ENCODE measurements at places on chromosomes 2 and 18.

- no peaks in the 10 kb centered on the region for H3K36me3 ChIP-seq
- no peak for DNase-seq
- H3K4me3 ChIP-seq, result no peak overlapping the region
- H3K27ac ChIP-seq, result no peak overlapping the region
These were observed 391.7 kb downstream of the TNS1 start for GRCh38 chr2:217611056-217611455.

DNA sequence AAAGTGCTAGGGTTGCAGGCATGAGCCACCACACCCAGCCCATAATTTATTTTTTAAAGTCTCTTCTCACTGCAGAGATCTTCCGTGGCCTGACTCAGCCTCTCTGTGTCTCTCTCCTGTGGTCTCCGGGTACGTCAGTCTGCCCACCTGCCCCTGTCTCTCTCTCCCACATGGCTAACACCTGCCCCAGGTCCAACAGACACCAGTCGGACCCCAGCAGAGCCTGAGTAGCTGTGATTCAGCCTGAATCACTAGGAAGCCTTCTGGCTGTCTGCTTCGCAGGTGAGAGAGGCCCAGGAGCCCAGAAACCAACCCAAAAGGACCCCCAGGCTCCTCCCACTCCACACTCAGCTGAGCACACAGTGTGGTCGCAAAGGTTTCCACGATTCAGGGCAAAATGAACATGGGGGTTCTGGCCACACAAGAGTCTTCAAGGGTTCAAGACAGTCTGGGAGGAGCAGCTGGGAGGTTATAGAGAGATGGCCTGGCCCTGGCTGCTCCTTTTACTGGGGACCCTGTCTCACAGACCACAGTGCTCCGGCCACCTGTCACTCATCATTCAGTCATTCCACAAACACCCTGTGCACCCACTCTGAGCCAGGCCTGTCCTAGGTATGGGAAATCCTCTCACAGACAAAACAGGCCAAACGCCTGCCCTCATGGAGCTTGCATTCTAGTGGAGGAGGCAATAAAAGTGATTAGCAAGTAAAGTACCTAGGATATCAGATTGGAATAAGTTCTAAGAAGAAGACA lies 8.6 kb downstream of the RUFY4 start:
- H3K4me3 ChIP-seq, result no peak overlapping the region
- no peak for DNase-seq
- H3K27ac ChIP-seq, result no peak overlapping the region
- no peaks in the 10 kb centered on the region for H3K4me1 ChIP-seq

DNA sequence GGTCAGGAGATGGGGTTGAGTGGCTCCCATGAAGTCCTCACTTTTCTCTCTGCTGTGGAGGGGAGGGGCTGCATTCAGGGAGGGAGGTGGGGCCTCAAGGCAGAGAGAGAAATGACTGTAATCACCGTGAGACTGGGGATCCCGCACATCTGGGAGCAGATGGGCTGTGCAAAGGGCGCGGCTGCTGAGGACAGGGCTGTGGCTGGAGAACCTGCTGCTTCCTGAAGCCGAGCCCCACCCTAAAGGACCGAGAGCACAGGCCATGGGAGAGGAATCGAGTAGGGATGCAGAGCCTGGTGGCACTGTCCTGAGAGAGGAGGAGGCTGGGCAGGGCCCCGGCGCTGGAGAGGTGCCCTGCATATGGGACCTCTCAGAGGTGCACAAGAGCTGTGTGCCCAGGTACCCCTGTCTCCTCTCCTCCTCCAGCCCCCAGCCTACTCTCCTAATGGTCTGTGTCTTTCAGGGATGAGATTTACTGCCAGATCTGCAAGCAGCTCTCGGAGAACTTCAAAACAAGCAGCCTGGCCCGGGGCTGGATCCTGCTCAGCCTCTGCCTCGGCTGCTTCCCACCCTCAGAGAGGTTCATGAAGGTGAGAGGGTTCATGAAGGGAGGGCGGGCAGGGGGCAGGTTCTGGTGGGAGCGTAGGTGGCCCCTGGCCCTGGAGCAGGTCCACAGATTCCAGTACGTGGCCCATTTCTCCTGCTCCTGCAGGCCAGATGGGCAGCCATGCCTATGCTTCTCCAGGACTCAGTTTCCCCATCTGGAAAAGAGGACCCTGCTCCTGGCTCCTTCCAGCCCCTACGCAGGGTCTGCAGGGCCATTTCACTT lies 25.9 kb upstream of the GPR17 start:
- DNase-seq, result no peak
- peaks cover 19% of the 10 kb centered on the region for H3K27me3 ChIP-seq
- H3K4me3 ChIP-seq, result no peak overlapping the region
- peaks cover 7% of the 10 kb centered on the region for H3K4me1 ChIP-seq
- H3K27ac ChIP-seq, result no peak overlapping the region
- no peaks in the 10 kb centered on the region for H3K36me3 ChIP-seq

- H3K4me3 ChIP-seq, result no peak overlapping the region
- H3K36me3 ChIP-seq, result no peaks in the 10 kb centered on the region
- DNase-seq, result no peak
- H3K4me1 ChIP-seq, result no peaks in the 10 kb centered on the region
- H3K27me3 ChIP-seq, result peaks cover 7% of the 10 kb centered on the region
These were observed 65.6 kb downstream of the TMEM17 start for GRCh38 chr2:62440281-62440946.

- no peak overlapping the region for H3K4me3 ChIP-seq
- DNase-seq, result no peak
- peaks cover 13% of the 10 kb centered on the region for H3K36me3 ChIP-seq
- H3K27me3 ChIP-seq, result no peaks in the 10 kb centered on the region
- no peak overlapping the region for H3K27ac ChIP-seq
These were observed 103.4 kb downstream of the ALPK2 start for GRCh38 chr18:58525517-58525916.

- no peak overlapping the region for H3K27ac ChIP-seq
- H3K4me3 ChIP-seq, result no peak overlapping the region
- no peaks in the 10 kb centered on the region for H3K27me3 ChIP-seq
These were observed 2.2 kb upstream of the SERTAD2 start for GRCh38 chr2:64655873-64656272.

DNA sequence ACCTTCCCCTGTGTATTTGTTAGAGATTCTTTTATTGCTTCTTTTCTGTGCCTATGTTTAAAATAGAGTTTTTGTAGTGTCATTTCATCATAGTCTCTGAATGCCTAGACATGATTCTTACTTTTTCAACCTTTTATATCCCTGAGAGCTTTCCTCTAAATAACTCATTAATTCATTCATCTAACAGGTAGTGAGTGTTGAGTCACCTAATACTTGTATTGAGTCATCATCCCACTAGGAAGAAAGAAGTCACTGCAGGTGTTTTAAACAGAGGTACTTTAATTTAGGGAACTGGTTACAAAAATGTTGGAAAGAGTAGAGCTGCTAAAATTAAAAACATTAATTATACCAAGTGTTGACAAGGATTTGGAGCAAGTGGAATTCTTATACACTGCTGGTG lies 18.5 kb upstream of the NMS start:
- H3K27ac ChIP-seq, result no peak overlapping the region
- H3K27me3 ChIP-seq, result peaks cover 25% of the 10 kb centered on the region
- H3K4me1 ChIP-seq, result no peaks in the 10 kb centered on the region
- H3K36me3 ChIP-seq, result no peaks in the 10 kb centered on the region
- no peak overlapping the region for H3K4me3 ChIP-seq
- no peak for DNase-seq

DNA sequence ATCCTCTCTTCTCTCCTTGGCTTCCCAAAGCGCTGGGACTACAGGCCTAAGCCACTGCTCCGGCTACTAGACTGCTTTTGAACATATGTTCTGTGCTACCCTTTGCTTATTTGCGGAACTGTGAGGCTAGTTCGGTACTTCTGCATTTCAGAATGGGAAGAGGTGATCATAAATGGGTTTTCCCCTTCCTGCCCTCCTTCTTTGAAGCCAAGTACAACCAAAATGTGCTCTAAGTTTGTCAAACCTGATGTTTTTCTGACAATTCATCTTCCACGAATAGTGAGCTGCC lies 1.7 kb upstream of the ESCO1 start:
- H3K27ac ChIP-seq, result no peak overlapping the region
- peaks cover 36% of the 10 kb centered on the region for H3K4me1 ChIP-seq
- no peaks in the 10 kb centered on the region for H3K36me3 ChIP-seq
- no peak for DNase-seq
- H3K4me3 ChIP-seq, result no peak overlapping the region

DNA sequence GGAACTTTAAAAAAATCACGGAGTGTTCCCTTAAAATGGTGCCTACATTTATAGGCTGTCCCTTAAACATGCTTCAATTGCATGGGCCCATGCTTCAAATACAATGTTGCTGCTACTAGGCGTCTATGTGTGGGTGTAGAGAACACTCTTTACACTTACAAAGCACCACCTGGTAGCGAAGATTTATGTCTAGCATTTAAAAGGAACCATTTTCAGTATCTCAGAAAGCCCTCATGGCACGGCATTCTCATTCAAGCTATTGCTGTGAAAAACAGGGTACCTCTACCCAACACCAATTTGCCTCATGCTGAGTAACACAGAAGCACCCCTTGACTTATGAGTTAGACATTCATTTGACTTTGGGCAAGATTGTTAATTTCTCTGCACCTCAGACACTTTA lies 112.9 kb upstream of the CNTNAP5 start:
- H3K36me3 ChIP-seq, result no peaks in the 10 kb centered on the region
- no peak overlapping the region for H3K27ac ChIP-seq
- no peaks in the 10 kb centered on the region for H3K27me3 ChIP-seq
- H3K4me3 ChIP-seq, result no peak overlapping the region
- no peak for DNase-seq
- no peaks in the 10 kb centered on the region for H3K4me1 ChIP-seq

DNA sequence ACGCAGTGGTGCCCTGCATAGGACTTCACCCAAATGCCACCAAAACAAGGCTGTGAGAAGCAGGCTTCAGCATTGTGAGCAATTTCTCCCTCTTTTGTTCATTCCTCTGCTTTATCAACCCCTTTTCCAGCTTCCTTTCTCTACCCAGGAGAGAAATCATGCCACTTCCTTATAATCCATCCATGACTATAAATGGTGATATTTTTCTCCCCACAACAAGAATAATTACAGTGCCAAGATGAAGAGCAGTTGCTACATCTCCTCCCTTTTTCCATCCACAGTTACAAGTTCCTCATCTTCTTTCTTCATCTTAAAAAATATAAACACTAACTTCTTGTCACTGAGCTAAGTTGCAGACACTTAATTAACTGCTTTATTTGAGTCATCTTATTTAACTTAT lies 167.2 kb downstream of the ANTXR1 start:
- no peaks in the 10 kb centered on the region for H3K27me3 ChIP-seq
- H3K4me1 ChIP-seq, result peaks cover 28% of the 10 kb centered on the region

- no peaks in the 10 kb centered on the region for H3K27me3 ChIP-seq
- no peak for DNase-seq
- H3K4me3 ChIP-seq, result no peak overlapping the region
- no peak overlapping the region for H3K27ac ChIP-seq
- H3K36me3 ChIP-seq, result peaks cover 66% of the 10 kb centered on the region
These were observed 47.6 kb downstream of the ITGAV start for GRCh38 chr2:186637497-186637800.

DNA sequence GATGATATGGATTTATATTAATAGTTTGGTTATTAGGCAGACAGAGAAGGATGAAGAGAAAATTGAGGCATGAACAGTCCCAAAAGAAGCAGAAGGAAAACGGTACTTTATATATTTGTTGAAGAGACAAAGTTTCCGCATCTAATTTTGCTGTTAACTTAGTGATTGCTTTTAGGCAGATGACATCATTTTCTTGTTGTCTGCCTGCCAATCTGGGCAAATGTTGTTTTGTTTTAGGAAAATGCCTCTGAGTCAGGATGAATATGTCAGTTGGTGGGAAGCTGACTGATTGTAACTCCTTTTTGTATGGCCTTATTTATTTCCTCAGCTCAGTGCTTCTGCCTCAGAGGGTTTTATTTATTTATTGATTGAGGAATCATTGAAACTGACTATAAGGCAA lies 52.5 kb upstream of the CAVIN2 start:
- no peak for DNase-seq
- H3K36me3 ChIP-seq, result no peaks in the 10 kb centered on the region
- H3K27ac ChIP-seq, result no peak overlapping the region
- no peaks in the 10 kb centered on the region for H3K4me1 ChIP-seq
- no peak overlapping the region for H3K4me3 ChIP-seq
- no peaks in the 10 kb centered on the region for H3K27me3 ChIP-seq

DNA sequence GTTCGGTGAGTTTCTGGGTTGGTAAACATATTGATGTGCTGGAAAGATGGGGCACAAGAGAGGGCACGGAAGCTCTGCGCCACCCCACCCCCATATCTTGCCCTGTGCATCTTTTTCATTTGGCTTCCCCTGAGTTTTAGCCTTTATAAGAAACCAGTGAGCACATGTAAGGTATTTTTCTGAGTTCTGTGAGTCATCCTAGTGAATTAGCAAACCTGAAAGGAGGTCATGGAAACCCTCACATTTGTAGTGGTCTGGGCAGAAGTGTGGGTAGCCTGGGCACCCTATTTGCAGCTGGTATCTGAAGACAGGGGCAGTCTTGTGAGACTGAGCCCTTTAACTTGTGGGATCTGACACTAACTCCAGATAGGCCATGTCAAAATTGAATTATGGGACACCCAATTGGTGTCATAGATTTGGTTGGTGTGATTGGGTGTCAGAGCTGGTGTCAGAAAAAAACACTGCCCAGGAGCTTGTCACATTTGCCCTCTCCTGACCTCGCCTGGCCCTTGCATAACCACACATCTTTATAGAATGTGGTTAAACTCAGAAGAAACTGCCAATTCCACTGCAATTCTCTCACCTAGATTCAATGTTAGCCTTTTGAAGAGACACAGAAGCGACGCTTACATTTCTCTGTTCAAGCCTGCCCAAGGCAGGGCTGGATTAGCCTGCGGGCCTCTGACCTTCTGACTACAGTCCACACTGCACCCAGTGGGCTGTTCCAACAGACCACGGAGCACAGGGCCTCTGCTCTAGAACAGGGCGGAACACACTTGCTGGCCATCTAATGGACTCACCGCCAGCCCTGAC lies 12.0 kb upstream of the GALM start:
- H3K4me1 ChIP-seq, result peaks cover 13% of the 10 kb centered on the region
- no peak overlapping the region for H3K27ac ChIP-seq
- H3K4me3 ChIP-seq, result no peak overlapping the region

GRCh38 chr2:191501561-191502168 lies 176.3 kb upstream of the NABP1 start:
- no peak overlapping the region for H3K4me3 ChIP-seq
- peaks cover 30% of the 10 kb centered on the region for H3K4me1 ChIP-seq
- H3K36me3 ChIP-seq, result no peaks in the 10 kb centered on the region
- DNase-seq, result no peak
- no peaks in the 10 kb centered on the region for H3K27me3 ChIP-seq
- peak overlapping the region; percentile 67 for H3K27ac ChIP-seq

DNA sequence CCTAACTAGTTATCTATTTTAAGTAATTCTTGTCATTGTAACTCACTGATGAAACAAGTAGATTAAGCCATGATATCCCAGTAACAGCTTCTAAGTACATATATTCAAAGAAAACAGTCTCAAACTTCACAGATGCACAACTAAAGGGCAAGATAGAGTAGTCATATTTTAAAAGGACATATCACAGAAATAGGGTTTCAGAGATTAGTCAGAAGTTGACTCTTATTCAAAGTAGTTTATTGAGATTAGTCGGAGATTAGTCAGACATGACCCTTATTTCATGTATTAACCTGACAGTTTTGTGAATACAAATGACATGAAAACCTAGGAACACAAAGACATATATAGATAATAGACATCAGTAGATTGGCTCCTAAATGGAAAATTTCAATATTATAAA lies 15.9 kb upstream of the CHAC2 start:
- H3K4me1 ChIP-seq, result peaks cover 4% of the 10 kb centered on the region
- H3K27me3 ChIP-seq, result no peaks in the 10 kb centered on the region
- no peak for DNase-seq
- H3K4me3 ChIP-seq, result no peak overlapping the region

All from left ventricle myocardium inferior (tissue), 1 donor.